Thoracic aorta (tissue), 2 donors: ENCODE measurements at places on chromosomes 16 and 17. TPM values are rescaled to one million over a fixed set of nuclear protein-coding genes. Genes with fewer than 3 reads are reported as not detected.

WNK4 gene
- total RNA-seq: not detected

GRCh38 chr17:29505836-29506235 lies 61.0 kb downstream of the ABHD15 start:
- DNase-seq: no peak

GRCh38 chr16:52787709-52788108 lies 240.8 kb upstream of the TOX3 start:
- DNase-seq: no peak

DNA sequence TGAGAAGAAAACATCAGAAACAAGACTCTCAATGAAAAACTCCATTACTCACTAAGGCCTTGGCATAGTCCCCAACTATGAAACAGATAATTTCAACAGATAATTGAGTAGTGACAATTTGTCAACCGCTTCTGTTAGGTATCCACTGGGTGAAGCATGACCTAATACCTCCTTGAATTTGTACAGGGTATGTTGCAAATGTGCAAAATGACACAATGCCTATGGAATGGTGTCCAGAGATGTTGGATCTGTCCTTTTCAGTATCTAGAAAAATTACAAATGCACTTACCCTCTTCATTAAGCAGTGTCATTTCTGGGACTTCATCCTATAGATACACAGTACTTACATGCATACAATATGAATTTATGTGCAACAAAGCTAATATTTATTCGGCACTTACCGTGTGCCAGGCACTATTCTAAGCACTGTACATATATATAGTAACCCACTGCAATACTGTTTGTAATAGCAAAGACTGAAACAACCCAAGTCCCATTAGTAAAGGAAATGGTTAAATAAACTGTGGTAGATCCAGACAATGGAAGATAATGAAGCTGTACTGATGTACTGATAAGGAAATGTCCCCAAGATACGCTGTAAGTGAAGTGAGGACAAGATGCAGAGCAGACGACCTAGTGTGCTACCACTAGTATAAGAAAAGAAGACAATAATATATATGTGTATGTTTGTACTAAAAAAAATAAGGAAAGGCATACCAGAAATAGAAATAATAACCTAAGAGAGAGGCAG lies 21.4 kb upstream of the SLC6A4 start:
- no peak for DNase-seq

DNA sequence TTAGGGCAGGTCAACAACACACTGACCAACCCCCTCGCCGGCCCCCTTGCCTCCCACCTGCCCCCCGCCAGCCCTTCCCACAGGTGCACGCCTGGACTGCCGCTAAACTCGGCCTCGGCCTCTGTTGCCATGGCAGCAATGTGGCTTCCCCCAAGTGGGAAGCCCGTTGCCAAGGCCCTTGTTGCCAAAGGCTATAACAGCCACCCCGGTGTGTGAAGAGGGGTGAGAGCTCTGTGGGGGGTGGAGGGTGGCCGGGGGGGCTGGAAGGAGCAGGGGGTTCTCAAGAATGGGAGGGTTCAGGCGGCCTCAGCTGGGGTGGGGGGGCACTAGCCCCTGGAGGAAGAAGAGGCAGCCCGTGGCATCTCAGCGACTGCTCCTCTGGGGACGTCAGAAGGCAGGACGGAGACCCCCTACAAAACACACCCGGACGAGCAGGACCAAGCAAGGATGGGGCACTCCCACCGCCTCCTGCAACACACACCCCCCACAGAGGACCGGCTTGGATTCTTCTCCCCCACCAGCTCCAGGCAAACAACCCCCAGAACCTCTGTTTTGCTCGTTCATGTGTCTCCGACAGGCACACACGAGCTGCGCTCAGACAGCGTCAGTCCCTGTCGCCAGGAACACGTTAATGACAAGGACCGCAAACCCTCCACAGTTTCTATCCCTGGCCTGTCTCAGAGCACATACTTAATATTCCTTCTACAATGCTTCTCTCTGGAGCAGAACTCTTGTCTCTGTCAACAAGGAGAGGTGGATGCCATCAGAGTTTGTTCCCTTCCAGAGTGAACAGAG lies 55.7 kb downstream of the ABR start:
- DNase-seq: no peak

GRCh38 chr16:1917056-1917664 lies 1.1 kb downstream of the HS3ST6 start:
- DNase-seq: no peak

GRCh38 chr17:1001640-1002411 lies 4.9 kb downstream of the TIMM22 start:
- no peak for DNase-seq

GRCh38 chr17:74353446-74354060 lies 8.1 kb downstream of the BTBD17 start:
- DNase-seq: no peak

- DNase-seq: peak; percentile 93
Observed at GRCh38 chr17:77140166-77140877, 447 bp upstream of the SEC14L1 start.

DNA sequence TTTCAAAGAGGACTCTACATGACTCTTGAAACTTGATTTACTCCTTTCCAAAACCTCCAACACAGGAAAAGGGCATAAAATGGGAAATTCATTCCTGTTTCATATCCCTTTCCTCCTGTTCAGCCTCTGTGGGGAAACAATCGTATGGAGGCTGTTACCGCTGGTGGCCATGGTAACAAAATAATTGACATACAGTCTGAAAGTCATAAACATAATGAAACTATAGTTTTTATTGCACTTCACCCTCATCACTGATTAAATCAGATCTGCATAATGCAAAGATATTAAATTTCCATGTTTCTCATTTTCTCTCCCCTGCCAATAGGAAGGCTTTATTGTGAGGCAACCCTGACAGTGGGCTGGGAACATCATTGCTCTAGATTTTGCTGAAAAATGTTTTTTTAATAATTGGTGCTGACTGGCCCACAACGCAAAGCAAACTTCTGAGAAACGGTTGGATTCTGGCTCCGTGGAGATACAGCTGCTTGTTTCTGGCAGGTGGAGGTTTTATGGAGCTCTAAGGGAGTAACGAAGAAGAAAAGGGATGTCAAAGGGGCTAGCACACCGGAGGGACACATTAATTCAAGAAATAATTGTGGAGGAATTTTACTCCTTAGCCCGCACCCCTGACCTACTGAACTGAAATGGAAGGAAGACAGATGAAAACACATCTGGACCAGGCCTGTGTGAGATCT lies 154.2 kb upstream of the SHISA6 start:
- no peak for DNase-seq

DNA sequence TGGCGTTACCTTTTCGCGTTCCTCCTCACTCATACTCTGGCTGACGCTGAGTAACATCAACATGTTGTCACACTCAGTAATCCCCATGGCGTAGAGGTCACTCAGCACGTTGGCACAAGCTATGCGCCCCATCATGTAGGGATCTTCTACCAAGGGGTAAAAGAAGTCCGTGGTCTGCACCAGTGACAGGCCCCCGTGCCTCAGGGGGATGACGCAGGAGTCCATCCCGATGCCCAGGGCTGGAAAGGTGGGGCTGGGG lies 596 bp downstream of the SEPHS2 start:
- DNase-seq: no peak

DNA sequence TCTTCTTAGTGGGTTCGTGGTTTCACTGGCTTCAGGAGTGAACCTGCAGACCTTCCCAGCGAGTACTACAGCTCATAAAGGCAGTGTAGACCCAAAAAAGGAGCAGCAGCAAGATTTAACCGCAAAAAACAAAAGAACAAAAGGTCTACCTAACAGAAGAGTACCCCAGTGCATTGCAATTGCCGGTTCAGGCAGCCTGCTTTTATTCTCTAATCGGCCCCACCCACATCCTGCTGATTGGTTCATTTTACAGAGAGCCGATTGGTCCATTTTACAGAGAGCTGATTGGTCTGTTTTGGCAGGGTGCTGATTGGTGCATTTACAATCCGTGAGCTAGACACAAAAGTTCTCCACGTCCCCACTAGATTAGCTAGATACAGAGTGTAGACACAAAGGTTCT lies 2.0 kb upstream of the ARRB2 start:
- no peak for DNase-seq

EMC6 gene
- total RNA-seq: 10.8 TPM

DNA sequence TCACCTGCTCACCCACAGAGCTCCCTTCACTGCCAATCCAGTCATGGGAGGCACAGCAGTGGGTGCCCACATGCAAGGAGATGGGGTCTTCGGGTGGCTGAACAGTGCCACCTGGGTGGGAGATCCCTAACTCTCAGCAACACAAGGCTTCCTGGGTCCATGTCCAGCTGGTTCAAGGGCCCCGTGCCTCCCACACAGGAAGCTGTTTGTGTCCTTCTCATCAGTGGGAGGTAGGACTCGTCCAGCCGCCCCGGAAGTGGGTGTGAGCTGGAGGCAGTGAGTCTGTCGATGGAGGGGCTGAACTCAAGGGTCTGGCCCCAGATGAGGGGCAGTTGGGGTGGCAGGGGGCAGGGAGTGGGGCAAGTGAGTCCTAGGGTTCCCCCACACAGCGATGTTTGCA lies 1.6 kb downstream of the FBXL16 start:
- DNase-seq: no peak

- DNase-seq: no peak
Observed at GRCh38 chr17:72419866-72420774, 299.3 kb downstream of the SOX9 start.

DNA sequence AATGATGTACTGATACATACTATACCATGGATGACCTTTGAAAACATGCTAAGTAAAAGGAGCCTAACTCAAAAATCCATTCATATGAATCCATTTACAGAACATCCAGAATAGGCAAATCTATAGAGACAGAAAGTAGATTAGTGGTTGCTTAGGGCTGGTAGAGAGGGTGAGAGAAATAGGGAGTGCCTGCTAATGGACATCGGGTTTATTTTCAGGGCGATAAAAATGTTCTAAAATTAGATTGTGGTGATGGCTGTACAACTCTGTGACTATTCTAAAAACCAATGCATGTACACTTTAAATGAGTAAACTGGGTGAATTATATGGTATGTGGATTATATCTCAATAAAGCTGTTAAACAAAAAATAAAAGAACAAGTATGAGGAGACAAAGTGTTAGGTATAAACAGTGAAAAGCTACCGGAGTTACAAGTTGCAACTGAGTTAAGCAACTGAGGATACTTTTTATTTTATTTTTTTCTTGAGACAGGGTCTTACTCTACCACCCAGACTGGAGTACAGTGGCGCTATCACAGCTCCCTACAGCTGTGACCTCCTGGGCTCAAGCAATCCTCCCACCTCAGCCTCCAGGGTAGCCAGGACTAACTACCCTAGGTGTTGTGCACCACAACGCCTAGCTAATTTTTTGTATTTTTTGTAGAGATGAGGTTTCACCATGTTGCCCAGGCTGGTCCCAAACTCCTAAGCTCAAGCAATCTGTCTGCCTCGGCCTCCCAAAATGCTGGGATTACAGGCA lies 75.5 kb upstream of the CORO6 start:
- DNase-seq: no peak

GRCh38 chr17:77698903-77699623 lies 259.4 kb upstream of the TNRC6C start:
- no peak for DNase-seq

DNA sequence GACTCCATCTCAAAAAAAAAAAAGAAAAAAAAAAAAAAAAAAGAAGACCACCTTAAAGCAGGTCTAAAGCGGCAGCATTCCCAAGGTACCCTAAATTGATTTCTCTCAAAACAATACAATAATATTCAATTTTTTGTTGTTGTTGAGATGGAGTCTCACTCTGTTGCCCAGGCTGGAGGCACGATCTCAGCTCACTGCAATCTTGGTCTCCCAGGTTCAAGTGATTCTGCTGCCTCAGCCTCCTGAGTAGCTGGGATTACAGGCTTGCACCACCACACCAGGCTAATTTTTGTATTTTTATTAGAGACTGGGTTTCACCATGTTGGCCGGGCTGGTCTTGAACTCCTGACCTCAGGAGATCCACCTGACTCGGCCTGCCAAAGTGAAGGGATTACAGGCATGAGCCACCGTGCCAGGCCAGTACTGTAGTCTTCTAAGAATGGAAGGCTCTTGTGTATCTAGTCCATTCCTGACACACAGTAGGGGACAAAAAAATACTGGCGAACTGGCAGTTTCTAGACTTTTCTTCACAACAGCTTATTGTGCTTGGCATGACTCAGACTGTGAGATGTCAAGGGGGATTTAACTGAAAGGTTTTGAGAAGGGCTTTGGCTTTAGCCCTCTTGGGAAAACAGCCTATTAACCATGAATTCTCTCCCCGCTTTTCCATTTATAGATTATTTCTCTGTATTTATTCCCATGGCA lies 17.3 kb downstream of the CDR2 start:
- DNase-seq: no peak

DNA sequence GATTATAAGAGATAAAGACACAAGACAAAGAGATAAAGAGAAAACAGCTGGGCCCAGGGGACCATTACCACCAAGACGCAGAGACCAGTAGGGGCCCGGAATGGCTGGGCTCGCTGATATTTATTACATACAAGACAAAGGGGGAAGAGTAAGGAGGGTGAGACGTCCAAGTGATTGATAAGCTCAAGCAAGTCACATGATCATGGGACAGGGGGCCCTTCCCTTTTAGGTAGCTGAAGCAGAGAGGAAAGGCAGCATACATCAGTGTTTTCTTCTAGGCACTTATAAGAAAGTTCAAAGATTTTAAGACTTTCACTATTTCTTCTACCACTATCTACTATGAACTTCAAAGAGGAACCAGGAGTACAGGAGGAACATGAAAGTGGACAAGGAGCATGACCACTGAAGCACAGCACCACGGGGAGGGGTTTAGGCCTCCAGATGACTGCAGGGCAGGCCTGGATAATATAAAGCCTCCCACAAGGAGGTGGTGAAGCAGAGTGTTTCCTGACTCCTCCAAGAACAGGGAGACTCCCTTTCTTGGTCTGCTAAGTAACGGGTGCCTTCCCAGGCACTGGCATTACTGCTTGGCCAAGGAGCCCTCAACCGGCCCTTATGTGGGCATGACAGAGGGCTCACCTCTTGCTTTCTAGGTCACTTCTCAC lies 63.9 kb upstream of the ARL4D start:
- no peak for DNase-seq

TBC1D26 gene
- total RNA-seq: not detected
